CD4-positive, alpha-beta T cell treated with Interleukin-10 for 1 hour (primary cell): ENCODE measurements at places on chromosomes 4 and X.

DNA sequence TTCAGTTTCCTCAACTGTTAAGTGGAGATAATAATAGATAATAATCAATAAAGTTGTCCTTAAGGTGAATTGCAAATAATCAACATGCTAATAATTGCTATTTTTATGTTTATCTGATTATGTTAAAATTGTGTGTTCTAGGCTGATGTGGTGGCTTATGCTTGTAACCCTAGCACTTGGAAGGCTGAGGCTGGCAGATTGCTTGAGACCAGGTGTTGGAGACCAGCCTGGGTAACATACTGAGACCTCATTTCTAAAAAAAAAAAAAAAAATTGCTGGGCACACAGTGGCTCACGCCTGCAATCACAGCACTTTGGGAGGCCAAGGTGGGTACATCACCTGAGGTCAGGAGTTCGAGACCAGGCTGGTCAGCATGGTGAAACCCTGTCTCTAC lies 175.2 kb downstream of the GC start:
- DNase-seq = no peak

- no peak for DNase-seq
Observed at GRCh38 chrX:39582091-39582490, 515.7 kb downstream of the BCOR start.

DNA sequence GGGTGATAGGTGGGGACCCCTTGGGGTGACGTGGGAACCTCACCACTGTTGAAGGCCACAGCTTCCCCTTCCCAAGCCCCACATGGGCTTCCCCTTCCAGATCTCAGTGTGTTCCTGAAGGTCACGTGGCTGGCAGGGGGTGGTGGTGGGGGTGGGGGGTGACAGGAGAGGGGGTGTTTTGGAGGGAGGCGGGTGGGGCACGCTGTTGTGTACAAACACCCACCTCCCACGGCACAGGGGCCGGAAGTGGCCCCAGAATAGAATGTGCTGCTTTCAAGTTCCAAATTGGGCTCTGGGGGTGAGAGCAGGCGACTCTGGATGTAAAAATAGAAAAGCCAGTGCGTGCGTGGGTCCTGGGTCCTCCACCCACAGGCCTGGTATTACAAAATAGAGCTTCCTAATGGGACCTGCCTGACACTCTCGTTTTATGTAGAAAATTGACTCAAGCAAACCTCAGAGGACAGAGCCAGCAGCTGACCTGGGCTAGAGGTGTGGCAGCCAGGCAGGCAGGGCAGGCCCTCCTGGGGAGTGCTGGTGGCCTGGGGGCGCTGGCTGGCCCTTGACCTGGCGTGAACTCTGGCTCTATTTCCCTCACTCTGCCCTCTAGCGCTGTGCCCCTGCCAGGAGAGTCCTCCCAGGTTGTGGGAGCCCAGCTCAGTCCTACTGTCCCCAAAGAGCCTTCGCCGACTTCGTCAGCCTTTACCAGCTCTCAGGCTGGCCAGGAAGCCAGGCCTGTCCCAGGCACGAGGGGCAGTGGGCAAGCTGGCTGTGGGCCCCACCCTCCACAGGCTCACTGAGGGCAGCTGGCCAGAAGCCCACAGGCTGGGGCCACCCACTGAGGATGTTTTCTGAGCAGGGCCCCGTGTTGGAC lies 5.4 kb upstream of the SH3BP2 start:
- DNase-seq = peak; percentile 80

GRCh38 chrX:6371353-6371752 lies 142.7 kb upstream of the NLGN4X start:
- DNase-seq = no peak

DNA sequence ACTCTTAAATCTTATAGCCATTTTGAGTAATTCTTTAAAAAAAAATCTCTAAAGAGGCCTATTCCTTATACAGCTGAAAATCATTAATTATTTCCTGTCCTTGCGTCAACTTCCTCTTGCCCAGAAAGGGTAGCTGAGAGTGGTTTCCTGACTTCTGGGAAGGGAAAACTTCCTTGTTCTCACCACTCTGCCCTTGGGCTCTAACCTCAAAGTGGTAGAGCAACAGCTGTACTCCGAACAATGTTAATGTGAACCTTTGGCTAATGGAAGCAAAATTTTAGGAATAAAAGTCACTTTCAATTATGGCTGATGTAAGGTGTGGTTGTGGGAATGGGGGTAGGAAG lies 15.3 kb downstream of the KLHL2 start:
- DNase-seq = peak; percentile 13

DNA sequence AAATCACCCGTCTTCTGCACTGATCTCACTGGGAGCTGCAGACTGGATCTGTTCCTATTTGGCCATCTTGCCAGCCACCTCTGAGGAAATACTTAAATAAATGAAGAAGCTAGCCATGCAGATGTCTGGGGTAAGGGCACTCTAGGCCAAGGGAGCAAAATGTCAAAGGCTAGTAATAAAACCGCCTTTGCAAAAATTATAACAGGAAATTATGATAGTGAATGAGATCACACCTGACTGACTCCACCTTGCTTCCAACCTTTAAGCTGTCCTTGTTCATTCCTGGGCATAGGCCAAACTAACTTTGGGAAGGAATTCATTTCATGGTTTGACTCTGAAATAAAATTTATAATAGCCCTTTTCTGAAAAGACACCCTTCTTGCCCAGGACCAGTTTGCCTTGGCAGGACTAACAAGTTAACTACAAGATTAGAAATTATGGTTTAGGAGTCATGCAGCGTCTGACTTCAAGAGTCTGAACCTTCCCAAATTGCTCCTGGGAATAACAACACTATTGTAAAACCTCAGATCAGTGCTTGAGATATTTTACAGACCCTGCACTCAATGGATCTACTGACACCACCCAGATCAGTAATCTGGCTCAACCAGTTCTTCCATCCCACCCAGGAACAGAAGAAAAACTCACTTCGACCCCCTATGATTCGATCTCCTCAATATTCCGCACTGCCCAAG lies 246.9 kb upstream of the HDX start:
- DNase-seq = no peak

DNA sequence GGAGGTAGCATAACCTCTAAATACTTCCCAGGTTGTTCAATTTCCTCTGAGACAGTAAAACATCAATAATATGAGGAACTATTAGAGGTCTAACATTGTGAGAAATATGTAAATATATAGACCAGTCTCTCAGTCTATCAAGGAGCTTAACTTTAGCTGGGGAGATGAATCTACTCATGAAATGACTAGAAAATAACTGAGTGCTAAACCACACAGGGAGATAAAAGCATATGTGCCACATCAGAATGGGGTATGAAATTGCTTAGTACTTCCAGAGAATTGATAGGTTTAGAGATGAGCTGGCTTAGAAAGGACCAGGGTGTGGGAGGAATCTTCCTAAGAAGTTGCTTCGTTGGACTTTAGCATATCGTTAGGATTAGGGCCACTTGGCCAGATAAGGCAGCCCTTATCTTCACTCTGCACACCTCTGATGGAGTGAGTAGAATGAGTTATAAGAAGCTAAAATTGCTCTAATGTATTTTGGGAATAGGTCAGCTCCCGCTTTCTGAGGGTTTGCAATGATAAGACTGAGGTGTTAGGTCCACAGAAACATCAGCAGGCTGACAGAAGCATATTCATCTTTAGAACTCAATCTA lies 299.2 kb downstream of the UNC5C start:
- DNase-seq = no peak

DNA sequence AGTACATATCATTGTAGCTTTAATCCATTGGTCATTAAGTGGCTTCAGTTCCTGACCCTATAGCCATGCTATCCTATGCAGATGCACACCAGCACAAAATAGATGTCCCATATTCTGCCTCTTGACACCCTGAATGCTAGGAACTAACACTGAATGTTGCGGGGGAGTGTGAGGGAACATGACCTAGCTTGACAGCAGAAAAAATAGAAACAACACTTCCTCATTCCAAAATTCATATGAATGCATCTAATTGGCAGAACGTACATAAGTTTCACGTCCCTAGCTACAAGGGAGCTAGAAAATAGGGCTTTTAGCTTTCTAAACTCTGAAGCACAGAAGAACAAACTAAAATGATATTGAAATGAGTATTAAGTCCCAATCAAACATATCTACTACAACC lies 14.4 kb upstream of the DCAF8L1 start:
- DNase-seq = no peak

DNA sequence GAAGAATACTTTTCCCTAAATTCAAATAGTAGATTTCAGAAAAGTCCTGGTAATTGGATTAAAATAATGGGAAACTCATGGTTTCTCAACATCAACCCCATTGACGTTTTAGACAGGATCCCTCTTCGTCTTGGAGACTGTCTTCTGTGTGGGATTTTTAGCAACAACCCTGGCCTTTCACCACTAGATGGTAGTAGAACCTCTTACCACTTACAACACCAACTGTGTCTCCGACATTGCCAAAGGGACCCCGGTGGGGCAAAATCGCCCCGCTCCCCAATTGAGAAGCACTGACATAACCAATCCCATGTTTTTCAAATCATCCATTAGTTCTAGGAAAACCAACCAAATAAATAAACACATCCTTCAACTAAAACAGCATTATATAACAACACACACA lies 16.9 kb upstream of the ANOS1 start:
- DNase-seq = peak; percentile 10

- no peak for DNase-seq
Observed at GRCh38 chr4:151876381-151876988, 115.7 kb upstream of the GATB start.

- no peak for DNase-seq
Observed at GRCh38 chrX:129593137-129593536, 53.1 kb downstream of the OCRL start.

- no peak for DNase-seq
Observed at GRCh38 chr4:102341201-102341600, 4.1 kb downstream of the SLC39A8 start.

GRCh38 chr4:2260344-2261109 lies 1.4 kb downstream of the MXD4 start:
- DNase-seq = no peak

DNA sequence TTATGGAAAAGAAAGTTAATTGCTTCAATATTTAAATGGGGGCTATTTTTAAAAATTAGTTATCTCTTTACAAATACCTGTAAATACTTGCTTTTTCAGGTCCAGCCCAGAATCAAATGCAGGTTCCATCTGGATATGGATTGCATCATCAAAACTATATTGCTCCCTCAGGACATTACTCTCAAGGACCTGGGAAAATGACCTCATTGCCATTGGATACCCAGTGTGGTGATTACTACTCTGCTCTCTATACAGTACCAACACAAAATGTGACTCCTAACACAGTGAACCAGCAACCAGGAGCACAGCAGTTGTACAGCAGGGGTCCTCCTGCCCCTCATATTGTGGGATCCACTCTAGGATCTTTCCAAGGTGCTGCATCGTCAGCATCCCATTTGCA lies 29.2 kb downstream of the SEC24B start:
- no peak for DNase-seq

DNA sequence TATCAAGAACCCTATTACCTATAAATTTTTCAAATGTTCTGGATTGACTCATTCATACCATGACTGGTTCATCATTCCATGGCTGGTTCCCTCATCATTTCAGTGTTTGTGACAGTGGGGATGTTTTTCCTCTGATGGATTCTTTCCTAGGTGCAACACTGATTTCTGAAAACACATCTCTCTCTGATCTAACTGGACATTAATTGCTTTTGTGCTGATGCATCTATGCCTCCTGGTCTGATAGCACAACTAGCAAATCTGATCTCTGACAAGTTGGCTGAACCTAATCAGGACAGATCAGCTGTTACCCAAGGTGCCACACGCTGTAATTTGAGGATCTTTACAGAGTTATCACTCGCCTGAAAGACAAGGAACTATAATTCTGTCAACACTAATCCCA lies 140.2 kb downstream of the LDB2 start:
- no peak for DNase-seq

- peak; percentile 6 for DNase-seq
Observed at GRCh38 chrX:111869639-111870034, 6.3 kb upstream of the TRPC5OS start.

DNA sequence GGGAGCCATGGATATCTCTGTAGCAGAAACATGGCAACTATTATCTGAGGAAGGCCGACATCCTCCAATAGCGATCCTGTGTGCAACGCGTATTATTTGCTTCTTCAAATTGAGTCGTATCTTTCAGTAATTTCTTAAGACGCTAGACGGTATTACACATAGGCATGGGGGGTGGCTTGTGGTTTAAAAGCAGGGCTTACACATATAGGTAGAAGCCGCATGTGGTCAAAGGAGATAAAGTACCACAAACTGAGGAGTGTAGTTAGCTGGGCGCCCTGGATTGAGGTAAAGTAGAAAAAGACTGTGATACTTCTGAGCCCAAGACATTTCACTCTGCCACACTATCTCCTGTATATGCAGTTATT lies 94.6 kb downstream of the SORBS2 start:
- DNase-seq = no peak

DNA sequence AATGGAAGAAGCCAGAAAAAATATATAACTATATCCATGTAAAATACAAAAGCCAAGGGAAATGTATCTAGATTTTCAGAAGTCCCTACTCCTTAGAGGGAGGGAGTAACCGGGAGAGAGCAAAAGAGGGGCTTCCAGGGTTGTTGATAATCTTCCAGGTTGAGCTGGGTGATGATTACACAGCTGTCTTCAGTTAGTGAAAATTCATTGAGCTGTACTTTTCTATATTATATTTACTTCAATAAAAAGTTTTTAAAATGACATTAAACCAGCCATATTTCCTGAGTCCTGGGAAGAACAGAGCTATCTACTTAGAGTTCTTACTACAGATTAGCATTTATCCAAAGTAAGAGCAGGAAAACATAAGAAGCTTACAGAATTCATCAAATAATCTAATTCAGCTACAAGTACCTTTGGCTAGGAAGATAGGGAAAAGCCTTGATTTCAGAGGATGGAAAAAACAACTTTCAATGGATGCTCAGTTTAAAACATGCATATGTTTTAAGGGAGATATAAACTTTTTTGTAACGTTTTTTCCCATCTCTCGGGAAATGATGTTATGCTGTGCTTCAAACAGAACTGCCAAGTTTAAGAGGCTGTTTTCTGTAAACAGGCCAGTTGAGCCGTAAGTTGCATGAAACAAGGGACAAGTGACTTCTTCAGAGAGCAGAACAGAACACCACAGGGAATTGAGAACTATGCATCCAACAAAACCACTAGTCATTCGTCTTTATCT lies 204.6 kb downstream of the SCFD2 start:
- no peak for DNase-seq

GRCh38 chr4:173556398-173557131 lies 26.5 kb upstream of the HAND2 start:
- no peak for DNase-seq

DNA sequence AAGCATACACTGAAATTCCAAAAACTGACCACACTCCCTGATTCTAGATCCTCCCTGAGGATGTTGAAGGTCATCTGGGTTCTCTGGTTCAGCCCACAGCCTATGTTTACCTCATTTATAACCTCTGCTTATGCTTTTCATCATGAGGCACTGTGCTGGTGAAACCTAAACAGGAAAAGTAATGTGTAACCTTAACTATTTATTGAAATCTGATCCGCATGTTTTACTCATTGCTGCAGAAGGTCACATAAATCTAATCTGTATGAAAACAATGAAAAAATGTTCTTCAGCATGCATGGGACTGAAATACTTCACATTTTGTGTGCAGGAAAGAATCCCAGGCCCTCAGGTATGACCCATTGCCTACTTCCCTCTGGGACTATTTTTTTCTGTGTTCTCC lies 30.3 kb downstream of the UCHL1 start:
- no peak for DNase-seq

- no peak for DNase-seq
Observed at GRCh38 chr4:17773135-17773698, 8.2 kb downstream of the FAM184B start.

GRCh38 chr4:119299741-119300100 lies 22.2 kb downstream of the FABP2 start:
- no peak for DNase-seq
